ENCODE measurements at places on chromosomes 3 and 15.

DNA sequence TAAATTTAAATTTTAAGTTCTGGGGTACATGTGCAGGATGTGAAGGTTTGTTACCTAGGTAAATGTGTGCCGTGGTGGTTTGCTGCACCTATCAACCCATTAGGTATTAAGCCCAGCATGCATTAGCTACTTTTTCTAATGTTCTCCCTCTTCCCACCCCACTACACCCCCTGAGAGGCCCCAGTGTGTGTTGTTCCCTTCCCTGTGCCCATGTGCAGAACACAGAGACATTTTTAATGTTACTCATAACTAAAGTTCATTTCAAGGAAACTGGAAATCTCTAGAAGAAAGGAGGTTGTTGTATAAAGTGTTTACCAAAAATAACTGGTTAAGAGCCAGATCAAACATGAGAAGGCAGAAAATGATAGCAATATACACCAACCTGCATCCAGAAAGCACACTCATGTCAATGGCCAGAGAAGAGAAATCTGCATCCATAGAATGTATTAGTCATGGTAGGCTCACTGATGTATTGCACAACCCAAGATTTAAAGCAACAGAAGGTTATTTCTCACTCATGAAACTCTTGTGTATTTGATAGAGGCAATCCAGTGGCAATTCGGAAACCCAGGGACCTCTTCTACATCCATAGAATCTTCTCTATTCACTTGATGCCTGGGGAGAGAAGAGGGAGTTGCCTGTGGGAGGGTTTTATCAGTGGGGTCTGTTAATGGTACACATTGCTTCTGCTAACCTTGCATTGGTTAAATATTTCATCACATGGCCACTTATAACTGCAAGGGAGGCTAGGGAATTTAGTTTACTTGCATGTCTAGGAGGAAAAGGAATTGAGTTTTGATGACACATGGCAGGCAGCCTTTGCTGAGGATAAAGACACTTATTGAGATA is 321.9 kb upstream of the RASGRP1 start:
- DNase-seq = peak; percentile 16

DNA sequence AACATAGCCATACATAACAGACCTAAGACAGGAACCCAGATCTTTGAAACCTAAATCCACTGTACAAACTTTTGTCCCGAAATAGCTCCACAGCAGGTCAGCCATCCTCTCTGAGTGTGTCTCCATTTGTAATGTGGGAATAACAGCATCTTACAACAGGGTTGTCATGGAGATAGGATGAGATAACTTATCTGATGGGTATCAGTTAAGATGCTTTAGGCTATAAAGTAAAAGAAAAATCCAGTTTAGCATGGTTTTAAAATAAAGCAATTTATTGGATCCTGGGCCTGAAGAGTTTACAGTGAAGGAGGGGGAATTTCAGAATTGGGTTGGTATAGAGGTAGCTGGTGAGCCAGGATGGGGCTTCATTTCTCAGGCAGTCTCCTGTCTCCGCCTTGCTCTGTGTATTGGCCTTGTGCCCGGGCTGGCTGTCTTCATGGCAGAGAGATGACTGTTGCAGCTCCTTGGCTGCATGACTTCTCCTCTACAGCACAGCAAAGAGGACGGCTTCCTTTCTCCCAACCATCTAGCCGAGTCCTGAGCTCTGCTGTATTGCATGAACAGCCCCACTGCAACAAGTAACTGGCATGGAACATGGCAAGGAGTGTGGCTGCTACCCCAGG is 131.9 kb upstream of the PROK2 start:
- no peak for DNase-seq

DNA sequence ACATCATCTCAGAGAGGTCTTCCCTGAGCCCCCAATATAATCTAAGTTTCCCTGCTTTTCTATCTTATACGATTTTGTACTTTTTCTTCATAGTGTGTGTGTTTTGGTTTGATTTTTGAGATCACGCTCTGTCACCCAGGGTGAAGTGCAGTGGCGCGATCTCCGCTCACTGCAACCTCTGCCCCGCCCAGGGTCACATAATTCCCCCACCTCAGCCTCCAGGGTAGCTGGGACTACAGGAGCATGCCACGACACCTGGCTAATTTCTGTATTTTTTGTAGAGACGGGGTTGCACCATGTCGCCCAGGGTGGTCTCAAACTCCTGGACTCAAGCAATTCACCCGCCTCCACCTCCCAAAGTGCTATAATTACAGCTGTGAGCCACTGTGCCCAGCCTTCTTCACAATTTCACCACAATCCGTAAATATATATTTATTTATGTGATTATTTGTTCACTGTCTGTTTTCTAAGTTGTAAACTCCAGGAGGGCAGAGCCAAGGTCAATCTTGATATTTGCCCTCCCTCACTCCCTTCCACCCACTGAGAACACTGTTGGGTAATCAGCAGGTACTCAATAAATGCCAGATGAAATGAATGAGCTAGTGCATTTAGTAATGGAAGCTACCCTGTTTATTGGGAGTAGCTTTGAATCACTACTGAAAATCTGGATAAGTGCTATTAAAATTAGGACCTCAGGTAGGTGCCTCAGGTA is 547 bp upstream of the KNSTRN start:
- DNase-seq = no peak

GRCh38 chr15:65411465-65412071 is 11.2 kb downstream of the IGDCC4 start:
- DNase-seq = no peak

DNA sequence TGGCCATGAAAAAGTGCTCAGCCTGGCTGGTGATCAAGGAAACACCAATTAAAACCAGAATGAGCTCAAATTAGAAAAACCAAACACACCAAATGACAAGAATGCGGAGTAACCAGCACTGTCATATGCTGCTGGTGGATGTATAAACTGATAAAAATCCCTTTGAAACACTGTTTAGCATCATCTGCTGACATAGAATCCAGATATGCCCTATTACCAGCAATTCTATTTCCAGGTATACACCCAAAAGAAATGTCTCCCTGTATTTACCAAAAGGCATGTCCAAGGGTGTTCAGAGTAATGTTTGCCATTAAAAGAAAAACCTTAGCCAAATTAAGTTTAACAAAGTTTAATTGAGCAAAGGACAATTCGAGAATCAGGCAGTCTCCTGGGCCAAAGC is 138.6 kb downstream of the FMN1 start:
- no peak for DNase-seq

GRCh38 chr3:140085001-140085400 is 150.0 kb downstream of the CLSTN2 start:
- DNase-seq = no peak

DNA sequence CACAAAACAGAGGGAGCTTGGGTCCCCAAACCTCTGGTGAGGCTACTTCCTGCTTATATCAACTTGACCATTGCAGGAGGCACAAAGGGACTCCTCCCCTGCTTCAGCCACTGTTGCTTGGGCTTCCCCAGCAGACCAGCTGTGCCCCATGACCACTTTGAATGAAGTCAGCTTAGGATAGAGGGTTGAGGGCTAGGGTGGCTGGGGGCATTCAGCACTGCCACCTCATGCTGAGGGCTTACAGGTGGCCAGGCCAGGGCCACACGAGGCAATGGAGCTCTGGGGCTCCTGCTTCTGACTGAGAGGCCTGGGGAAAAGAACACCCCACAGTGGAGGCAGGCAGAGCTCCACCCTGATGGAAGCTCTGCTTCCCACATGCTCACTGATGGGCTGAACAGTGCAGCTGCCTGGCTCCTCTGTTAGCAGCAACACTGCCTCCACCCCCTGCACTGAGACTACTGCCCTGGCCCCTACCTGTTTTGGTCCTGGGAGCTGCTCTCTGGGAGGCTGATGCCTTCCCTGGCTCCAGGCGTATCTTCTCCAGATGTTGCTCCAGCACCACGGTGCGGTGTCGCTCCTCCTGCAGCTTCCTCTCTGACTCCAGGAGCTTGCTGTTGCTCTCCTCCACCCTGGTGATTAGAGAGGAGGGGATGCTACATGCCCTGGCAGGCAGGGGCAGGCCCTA is 10.2 kb upstream of the HHATL start:
- DNase-seq = no peak

DNA sequence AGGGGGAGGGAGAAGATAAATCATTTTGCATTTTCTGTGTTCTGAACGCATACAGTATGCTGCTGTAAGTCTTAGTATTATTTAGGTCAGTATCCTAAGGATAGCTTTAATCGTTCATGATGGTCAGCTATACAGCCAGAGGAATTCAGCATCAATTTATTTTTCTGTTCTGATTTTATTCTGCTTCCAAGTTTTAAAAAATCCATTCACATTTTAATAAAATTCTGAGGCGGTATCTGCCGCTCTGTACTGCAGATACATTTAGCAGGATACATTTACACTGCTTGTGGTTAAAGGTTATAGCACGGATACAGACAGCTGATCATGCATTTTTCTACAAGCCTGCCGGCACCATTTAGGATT is 17.8 kb downstream of the ZBTB38 start:
- no peak for DNase-seq

- DNase-seq = no peak
These were observed 62.4 kb downstream of the CEMIP start for GRCh38 chr15:80841541-80841940.

GRCh38 chr15:57037548-57037947 is 119.1 kb downstream of the TCF12 start:
- no peak for DNase-seq

DNA sequence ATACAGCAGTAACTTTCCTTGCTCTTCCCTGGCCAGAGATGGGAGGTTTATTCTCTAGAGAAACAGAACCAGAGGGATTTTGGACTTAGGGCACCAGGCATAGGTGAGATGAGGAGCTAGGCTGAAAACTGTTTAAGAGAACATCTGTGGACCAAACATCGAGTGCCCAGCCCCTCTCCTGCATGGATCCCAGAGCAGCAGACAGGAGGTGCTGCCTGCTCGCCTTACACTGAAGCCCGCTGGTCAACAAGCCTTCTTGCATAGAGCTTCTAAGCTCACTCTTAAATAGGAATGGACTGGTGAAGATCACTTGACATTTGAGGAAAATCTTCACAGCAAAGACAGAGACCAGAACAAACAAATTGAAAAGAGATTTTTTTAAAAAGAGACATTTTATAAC is 41.2 kb downstream of the PARP15 start:
- DNase-seq = no peak

DNA sequence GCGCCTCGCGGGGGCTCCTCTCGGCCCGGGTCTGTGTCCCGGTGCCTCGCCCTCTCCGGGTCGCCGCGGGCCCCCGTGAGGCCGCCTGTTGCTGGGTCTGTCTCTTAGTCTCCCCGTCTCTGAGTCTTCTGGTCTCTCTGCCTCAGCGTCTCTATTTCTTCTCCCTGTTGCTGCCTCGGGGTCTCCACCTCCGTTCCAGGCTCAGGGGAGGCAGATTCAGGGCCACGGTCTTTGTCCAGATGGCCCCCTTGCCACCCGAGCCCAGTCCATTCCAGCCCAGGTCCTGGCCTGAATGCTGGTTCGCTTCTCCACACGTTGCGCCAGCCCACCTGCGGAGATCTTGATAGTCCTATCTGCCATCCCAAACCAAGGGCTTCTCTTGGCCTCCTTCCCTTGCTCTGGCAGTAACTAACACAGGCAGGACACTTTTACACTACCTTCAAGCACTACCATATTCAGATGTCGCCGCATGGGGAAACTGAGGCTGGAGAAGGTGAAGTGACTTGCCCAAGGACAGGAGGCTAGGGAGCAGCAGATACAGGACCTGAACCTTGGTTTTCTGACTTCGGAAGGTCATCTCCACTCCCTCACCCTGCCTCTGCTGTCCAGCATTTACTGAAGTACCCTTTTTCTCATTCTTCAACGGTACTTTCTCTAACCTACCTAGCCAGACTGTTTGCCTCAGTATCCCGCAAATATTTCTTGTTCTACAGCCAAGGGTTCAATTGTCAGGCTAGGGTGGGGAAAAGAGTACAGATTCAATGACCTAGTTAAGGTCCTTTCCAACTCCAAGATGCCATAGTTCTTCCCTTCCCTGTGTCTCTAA is 616 bp upstream of the IGDCC4 start:
- DNase-seq = no peak

DNA sequence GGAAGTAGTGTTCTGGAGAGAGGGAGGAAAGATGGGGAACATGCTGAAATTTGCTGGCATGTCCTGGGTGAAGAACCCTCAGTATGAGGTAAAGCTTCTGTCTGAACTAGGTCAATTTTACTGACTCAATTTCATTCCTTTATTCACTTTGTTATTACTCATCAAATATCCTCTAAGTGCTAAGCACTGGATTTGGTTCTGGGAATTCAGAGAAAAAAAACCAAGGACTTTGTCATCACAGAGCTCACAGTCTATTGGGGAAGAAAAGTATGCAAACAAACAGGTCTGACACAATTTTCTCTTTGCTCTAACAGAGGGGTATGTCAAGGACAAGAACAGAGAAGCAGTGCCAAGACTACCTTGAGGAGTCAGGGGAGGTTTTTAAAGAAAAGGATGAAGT is 68.0 kb downstream of the TFG start:
- no peak for DNase-seq

DNA sequence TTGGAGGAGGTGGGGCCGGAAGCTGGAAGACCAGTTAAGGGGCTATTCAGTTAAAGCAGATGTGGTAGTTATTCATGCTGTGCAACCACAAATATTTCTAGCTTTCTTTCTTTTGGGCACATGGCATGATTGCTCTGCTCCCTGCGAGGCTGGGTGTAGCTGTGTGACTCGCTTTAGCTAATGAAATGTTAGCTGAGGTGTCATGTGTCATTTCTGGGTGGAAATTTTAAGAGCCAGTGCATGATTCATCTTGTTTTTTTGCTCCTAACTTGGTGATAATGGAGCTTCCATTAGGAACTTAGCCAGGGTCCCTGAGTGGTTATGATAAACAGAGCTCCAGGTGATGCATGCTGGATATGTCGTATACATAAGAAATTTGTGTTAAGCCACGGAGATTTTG is 300.6 kb downstream of the SATB1 start:
- peak; percentile 25 for DNase-seq

DNA sequence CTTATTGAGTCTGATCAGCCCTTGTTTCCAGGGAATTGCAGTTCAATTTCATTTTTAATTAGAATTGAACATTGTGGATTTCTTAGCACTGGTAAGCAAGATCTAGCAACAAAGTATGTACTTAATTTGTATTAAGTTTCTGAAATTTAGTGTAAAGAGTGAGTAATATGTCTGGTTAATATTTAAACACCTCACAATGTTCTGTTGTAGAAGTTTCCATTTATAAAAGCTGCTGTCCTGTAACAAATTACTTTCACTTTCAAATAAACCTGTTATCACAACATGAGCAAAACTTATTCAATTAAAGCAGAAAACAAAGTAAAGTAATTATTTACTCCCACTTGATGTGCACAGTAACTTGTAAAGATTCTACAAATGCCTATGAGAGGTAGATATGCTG is 448.5 kb downstream of the NAALADL2 start:
- DNase-seq = peak; percentile 40

- DNase-seq = no peak
These were observed 177.2 kb downstream of the TP63 start for GRCh38 chr3:189808246-189809007.

DNA sequence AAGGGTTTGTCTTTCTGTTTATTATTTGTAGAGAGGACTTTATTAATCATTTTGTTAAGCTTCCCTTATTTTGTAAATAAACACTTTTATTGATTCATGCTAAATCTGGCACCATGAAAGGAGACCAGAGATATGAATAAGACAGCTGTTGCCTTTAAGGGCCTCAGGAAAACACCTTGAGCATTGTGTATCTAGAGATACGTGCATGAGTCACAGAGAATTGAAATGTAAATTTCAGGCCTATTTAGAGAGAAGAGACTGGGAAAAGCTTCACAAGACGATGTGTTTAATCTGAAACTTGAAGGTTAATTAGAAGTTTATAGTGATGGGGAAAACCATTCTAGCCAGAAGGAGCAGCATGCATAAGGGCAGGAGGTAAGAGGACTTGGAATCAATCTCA is 28.6 kb upstream of the UTS2B start:
- DNase-seq = no peak

- no peak for DNase-seq
These were observed 8.1 kb upstream of the MASP1 start for GRCh38 chr3:187299611-187300010.

- DNase-seq = peak; percentile 64
These were observed 53.7 kb downstream of the CCDC54 start for GRCh38 chr3:107430996-107431245.
